ENCODE measurements at places on chromosomes 6 and 20.

DNA sequence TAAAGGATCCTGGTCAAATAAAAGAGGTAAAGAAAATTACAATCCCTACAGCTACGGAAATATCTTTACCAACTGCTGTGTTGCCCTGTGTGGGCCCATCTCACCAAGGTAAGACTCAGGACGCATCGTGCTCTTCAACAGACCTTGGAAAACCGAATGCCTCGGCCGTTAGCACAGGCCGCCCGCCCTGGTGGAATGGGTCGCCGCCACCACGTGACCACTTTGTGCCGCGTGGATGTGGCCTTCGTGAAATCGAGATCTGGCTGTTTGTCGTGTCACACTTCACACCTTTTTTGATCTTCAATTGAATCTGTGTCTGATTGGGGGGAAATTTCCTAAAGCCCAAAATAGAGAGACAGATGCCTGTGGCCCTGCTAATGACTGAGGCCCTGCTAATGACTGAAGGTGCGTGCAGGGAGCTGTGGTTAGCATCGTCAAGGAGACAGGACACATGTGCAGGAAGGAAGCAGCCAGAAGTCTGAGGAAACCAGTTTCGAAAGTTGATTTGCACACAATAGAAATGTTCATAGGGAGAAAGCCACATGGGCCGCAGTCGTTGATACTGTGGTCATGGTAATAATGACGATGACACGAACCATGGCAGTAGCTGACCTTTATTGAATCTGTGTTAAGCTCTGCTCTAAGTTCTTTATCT is 175.7 kb upstream of the SNX9 start:
- no peak for DNase-seq

DNA sequence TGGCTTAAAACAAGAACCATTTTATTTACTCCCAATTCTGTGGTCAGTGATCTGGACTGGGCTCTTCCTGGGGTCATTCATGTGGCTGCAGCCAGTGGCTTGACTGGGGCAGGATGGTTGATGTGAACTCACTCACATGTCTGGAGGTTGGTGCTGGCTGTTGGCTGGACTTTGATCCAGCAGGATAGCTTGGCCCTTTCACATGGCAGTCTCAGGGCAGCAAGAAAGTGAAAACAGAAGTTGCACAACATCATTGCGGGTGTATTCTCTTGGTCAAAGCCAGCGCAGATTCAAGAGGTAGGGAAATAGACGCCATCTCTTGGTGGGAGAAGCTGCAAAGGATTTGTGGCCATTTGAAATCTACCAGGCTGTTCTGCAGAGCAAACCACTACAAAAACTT is 77.2 kb downstream of the MDGA1 start:
- no peak for DNase-seq

DNA sequence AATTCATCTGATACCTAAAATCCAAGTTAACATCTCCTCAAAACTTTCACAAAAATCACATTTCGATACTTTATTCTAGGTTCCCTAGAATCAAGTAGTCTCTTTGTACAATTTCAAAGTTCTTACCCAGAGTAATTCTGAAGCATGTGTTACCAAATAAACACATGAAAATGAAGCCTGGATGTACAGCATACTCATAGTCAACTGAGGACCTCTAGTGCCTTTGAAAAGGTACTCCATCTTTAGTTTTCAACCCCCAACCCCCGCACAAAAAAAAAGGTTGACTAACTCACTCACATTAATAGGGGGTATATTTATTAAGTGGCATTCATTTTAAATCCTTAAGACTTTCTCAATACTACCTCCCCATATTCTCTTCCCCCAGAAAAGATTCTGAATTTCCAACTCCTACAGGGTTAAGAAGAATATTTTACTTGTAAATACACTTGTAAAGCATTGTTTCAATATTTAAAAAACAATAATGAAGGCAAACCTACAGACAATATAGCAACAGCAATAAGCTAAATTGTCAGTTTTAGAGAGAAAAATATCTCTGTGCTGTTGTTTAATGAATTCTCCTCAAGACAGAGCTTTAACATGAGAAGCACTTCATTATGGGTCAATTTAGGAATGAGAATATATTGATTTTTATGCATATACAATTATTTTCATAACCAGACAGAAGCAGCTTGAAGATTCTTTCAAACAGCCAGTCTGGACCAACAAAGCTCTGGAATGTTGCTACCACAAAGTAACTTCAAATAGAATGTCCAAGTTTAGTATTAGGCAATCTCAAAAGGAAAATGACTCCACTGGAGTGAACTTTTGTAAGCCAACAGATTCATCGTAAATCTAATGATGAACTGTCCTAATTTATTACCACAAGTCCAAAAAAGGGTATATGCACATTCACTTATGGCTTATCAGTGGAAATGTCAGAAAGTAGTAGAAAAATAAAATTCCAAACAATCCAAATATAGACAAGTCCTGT is 3.3 kb downstream of the PLN start:
- DNase-seq: no peak

DNA sequence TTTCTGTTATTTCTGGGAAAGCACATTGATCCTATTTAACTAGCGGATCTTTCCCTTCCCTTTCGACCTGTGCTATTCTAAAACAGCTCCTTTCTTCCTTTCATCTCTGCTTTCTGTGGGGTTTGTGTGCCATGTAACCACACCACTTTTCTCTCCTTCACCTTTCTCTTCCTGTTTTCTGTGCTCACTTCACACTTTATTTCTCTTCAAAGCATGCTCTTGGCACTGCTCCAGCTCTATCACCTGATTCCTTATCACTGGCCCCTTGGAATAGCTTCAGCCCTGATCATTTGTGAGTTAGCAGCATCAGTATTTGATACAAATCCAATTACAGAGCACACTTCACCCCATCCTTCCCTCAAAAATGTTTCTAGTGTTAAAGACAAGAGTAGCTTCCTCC is 8.1 kb upstream of the METTL24 start:
- DNase-seq: no peak
